ENCODE measurements at places on chromosomes 4 and X.

DNA sequence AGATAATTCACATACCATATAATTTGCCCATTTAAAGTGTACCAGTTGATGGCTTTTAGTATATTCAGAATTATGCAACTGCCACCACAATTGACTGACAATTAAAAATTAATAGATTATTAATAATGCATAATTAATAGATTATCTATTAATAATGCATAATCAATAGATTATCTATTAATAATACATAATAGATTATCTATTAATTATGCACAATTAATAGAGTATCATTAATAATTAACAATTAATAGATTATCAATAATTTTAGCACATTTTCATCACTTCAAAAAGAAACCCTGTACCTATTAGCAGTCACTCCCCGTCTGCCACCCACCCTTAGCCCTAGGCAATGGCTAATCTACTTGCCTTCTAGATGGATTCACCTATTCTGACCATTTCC lies 108.6 kb upstream of the NR3C2 start:
- DNase-seq, result no peak

DNA sequence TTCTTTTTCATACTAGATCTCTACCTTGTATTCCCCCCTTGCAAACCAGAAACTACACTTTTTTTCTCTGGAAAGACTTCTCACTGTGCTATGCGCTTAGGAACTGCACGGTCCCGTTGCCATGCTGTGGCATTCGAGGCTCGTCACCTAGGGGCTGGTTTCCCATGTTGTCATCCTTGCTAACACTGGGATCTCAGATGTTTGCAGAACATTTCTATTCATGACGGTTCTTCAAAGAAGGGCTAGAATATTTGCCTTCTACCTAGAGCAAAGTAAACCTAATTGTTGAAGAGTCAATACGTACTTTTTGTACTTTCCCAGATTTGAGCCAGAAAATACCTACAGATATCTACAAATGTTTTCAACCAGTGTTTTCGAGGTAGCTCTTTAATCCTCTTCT lies 41.0 kb downstream of the RS1 start:
- DNase-seq, result no peak

GRCh38 chr4:188660796-188661195 lies 521.6 kb downstream of the TRIML1 start:
- no peak for DNase-seq

GRCh38 chr4:67499799-67500198 lies 45.5 kb downstream of the CENPC start:
- DNase-seq, result no peak

DNA sequence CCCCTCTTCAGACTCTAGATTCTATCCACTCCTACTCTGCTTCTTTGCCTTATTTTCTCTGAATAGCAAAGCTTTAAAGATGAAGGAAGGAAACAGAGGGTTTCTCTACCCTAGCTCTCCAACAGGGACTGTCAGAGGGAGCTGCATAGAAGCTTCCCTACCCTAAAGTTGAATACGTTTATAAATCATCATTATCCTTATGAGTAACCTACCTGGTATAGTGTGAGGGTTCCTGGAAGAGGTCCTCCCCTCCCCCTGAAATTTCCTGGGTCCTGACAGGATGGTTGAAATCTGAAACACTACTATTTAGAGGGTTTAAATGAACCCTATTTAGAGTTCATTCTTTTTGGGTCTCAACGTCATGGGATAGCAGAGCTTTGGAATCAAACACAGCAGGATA lies 187.0 kb upstream of the RBPJ start:
- no peak for DNase-seq
